Tracheal epithelial cell (primary cell): ENCODE measurements at places on chromosomes 5 and 9. TPM values are rescaled to one million over a fixed set of nuclear protein-coding genes. Genes with fewer than 3 reads are reported as not detected.

The ZFP37 gene
- total RNA-seq, result 0.48 and 0.64 TPM in 2 replicates

The SUSD3 gene
- 1.7 TPM in 1 of 2 replicates, not detected in the other for total RNA-seq

The C8G gene
- not detected in 2 replicates for total RNA-seq

The CDKN2A gene
- total RNA-seq, result 0.64 and 15.7 TPM in 2 replicates

The DDX4 gene
- not detected in 2 replicates for total RNA-seq

The SOX30 gene
- 0.24 TPM in 1 of 2 replicates, not detected in the other for total RNA-seq

The PIGO gene
- total RNA-seq, result 17.8 and 22.4 TPM in 2 replicates

The SLC2A6 gene
- 1.9 and 37.6 TPM in 2 replicates for total RNA-seq

The FOXD4L3 gene
- total RNA-seq, result not detected in 2 replicates

The CCDC187 gene
- total RNA-seq, result under 0.01 TPM in 1 of 2 replicates, not detected in the other

The KCTD16 gene
- under 0.01 and 0.24 TPM in 2 replicates for total RNA-seq

The CCDC171 gene
- total RNA-seq, result 1.1 and 1.9 TPM in 2 replicates

The SLC34A3 gene
- total RNA-seq, result not detected in 2 replicates

The STING1 gene
- 3.2 and 7.0 TPM in 2 replicates for total RNA-seq

The SLC1A3 gene
- total RNA-seq, result 4.6 and 7.0 TPM in 2 replicates

The LCN12 gene
- 1.2 TPM in 1 of 2 replicates, not detected in the other for total RNA-seq

The C7 gene
- total RNA-seq, result under 0.01 TPM in 1 of 2 replicates, not detected in the other

The FOXD4L4 gene
- total RNA-seq, result not detected in 2 replicates

The KLF4 gene
- total RNA-seq, result 28.7 and 29.0 TPM in 2 replicates

The LMX1B gene
- not detected in 2 replicates for total RNA-seq

The SPATA9 gene
- not detected in 2 replicates for total RNA-seq

The ENTPD2 gene
- 0.21 and 1.7 TPM in 2 replicates for total RNA-seq

The ZSWIM6 gene
- 5.3 and 8.2 TPM in 2 replicates for total RNA-seq

The BTF3 gene
- 225 and 348 TPM in 2 replicates for total RNA-seq

The UAP1L1 gene
- total RNA-seq, result 1.7 and 13.3 TPM in 2 replicates

The CAPSL gene
- total RNA-seq, result not detected in 2 replicates

The SMIM32 gene
- not detected in 2 replicates for total RNA-seq

The DMRT3 gene
- not detected in 2 replicates for total RNA-seq

The SPINK7 gene
- total RNA-seq, result 2.9 and 4.3 TPM in 2 replicates

The RPP25L gene
- total RNA-seq, result 27.7 and 38.6 TPM in 2 replicates

The DRD1 gene
- not detected in 2 replicates for total RNA-seq

The NUTM2G gene
- total RNA-seq, result not detected in 2 replicates

The OR2K2 gene
- not detected in 2 replicates for total RNA-seq

The RIMOC1 gene
- total RNA-seq, result 9.2 and 14.3 TPM in 2 replicates

The STOM gene
- 157 and 536 TPM in 2 replicates for total RNA-seq

The ZNF454 gene
- 0.48 and 0.64 TPM in 2 replicates for total RNA-seq

The TXNDC8 gene
- total RNA-seq, result not detected in 2 replicates

The UBTD2 gene
- total RNA-seq, result 13.0 and 28.9 TPM in 2 replicates

The ASPN gene
- under 0.01 TPM in 1 of 2 replicates, not detected in the other for total RNA-seq

The HEMGN gene
- not detected in 2 replicates for total RNA-seq

The ORM2 gene
- not detected in 2 replicates for total RNA-seq

The IL33 gene
- 3.6 and 12.8 TPM in 2 replicates for total RNA-seq
